ENCODE measurements at places on chromosomes 7 and 10.

DNA sequence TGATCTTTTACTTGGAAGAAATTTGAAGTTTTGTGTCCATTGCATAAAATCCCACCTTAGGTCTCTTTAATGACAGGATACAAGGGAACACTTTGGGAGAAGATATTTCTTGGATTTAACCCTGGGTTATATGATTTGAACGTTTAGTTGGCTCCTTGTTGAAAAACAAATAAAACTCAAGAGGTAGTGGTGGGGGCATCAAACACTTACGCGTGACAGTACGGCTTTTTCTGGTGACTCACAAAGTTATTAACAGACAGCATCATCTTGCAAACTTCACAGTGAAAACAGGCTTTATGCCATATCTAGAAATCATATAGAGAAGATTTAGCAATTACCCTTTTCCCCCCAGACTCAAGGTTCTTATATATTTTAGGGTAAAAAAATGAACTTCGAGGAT is 699 bp downstream of the NRAP start:
- DNase-seq, result no peak

DNA sequence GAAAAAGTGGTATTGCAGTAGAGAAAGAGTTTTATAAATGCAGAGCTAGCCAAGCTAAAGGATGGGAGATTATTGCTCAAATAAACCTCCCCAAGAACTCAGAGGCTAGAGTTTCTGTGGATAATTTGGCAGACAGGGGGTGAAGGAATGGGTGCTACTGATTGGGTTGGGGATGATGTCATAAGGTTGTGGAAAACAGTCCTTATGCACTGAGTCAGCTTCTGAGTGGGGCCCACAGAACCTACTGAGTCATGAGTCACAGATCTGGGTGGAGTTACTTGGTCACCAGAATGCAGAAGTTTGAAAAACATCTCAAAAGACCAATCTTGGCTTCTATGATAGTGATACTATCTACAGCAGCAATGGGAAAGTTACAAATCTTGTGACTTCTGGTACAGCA is 1146.7 kb downstream of the TYW1 start:
- no peak for DNase-seq

DNA sequence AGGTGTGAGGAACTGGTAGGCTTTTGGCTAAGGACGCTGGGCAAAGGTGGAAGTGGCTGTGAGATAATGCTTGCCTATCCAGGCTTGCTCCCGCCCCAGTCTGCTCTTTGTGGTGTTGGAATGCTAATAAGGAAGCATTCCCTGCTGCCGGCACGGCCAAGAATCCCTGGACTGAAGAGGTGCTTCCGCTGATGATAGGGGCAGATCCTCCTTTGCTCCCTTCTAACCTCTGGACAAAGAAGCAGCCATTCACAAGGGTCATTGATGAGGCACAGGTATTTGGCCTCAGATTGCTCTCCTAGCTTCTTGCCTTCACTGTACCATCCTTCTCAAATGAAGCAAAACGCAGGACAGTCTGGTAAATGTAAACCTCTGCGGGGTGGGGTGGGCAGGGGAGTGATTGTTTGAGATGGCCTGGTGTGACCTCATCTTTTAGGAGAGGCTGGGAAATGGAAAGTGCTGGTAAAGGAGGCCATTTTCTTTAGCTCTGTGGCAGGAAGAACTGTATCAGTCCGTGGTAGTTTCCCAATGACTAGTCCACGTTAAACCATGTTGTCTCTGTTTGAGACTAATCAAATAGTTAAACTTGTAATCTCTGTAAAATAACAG is 1.7 kb downstream of the PGAM1 start:
- DNase-seq, result no peak

- DNase-seq, result no peak
Observed at GRCh38 chr10:62803724-62804355, 680 bp upstream of the ADO start.

- DNase-seq, result no peak
Observed at GRCh38 chr7:18626717-18627116, 131.2 kb downstream of the HDAC9 start.

- DNase-seq, result no peak
Observed at GRCh38 chr7:25906760-25907159, 245.2 kb upstream of the NFE2L3 start.

DNA sequence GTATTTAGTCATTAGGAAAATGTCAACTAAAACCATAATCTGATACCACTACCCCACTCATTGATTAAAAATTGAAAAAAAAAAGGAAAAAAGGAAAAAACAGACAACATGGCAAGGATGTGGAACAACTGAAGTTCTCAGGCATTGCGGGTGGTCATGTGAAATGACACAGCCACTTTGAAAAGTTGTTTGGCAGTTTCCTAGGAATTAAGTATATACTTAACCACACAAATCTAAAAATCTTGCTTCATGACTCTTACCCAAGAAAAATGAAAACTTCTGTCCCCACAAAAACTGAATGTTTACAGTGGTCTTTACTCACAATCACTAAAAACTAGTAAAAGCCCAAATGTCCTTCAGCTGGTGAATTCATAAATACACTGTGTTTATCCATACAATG is 254.5 kb downstream of the AHR start:
- no peak for DNase-seq
